Stimulated activated CD4-positive, alpha-beta T cell treated with anti-CD3 and anti-CD28 coated beads, Interleukin-4, amount 100 ng/mL, for 4 hours (primary cell): ENCODE measurements at places on chromosomes 4 and X.

DNA sequence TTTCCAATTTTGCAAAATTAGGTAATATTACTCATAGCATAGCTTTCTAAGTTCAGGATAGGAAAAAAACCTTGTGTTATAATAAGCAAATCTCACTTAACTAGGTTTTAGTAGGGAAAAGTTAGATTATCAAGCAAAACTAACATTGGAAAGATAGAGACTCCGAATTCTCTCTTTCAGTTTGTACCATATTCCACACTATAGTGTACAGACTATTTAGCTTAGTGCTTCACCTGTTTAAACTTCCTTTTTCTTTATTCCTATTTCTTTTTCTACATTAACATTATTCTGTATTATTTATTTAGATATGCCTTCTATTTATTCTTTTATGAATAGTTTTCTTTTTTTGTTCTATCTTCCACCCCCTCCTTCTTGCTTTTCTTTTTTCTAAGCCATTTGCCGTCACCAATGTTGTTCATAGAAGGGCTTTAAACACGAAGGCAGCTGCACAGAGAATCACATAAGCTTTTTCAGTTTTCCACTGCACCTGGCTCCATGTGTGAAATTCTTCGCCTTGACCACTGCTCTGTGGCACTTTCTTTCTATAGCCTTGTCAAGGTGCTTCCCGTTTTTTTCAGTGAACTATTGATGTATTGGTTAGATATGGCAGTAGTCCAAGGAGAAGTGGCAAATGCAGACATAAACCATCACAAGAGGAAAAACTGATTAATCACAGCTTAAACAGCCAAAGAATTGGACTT, 8.5 kb downstream of the PCDH10 start:
- no peak for DNase-seq

GRCh38 chrX:50098749-50099148, 102.1 kb downstream of the AKAP4 start:
- DNase-seq = no peak

GRCh38 chr4:141977433-141977832, 341.1 kb downstream of the IL15 start:
- no peak for DNase-seq

- no peak for DNase-seq
Observed at GRCh38 chrX:130575831-130576389, 174.1 kb downstream of the RBMX2 start.

GRCh38 chrX:51824061-51824460, 69.4 kb upstream of the MAGED1 start:
- no peak for DNase-seq

- DNase-seq = no peak
Observed at GRCh38 chr4:20260821-20261220, 9.1 kb downstream of the SLIT2 start.

DNA sequence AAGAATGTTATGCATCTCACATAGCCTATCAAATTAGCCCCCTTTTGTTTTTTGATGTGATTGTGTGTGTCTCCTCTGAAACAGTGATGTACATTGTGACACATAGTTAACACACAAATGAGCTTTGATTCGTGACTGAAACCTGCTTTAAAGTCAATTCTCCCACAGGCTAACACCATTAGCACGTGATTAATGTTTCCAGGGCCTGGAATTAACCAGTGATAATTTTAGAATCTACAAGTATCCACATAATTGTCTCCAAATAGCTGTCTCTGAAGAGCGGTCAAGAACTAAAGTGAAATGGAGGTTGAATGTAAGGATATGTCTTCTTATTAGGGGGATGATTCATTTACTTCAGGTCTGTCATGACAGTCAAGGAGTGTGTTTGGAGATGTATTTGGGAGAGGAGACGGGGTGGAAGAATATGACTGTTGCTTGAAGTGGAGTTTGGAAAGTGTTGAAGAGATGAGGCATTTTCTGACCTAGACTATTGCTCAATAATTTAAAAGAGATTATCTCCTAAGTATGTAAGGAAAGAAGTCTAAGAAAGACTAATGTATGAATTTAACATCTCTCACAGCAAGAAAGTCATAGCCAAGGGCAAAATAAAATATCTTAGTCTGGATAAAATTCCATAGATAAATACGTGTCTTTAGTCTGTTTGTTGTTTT, 13.7 kb upstream of the RASGEF1B start:
- no peak for DNase-seq

DNA sequence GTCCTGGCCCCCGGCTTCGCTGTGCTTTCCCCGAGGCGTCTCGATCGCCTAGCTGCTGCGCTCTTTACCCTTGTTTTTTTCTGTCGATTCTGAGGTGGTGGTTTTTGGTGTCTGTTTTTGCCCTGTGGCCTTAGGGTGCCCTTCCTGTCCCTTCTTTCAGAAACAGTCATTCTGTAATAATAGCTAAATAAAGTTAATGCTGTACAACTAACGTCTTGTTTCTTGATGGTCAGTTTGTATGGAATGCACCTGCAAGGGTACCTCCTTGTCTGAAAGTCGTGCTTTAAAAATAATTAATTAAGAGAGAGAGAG, 686 bp downstream of the FIP1L1 start:
- no peak for DNase-seq

GRCh38 chr4:165953181-165953580, 80.1 kb downstream of the TLL1 start:
- no peak for DNase-seq

- no peak for DNase-seq
Observed at GRCh38 chrX:12779534-12779933, 11.7 kb upstream of the PRPS2 start.

DNA sequence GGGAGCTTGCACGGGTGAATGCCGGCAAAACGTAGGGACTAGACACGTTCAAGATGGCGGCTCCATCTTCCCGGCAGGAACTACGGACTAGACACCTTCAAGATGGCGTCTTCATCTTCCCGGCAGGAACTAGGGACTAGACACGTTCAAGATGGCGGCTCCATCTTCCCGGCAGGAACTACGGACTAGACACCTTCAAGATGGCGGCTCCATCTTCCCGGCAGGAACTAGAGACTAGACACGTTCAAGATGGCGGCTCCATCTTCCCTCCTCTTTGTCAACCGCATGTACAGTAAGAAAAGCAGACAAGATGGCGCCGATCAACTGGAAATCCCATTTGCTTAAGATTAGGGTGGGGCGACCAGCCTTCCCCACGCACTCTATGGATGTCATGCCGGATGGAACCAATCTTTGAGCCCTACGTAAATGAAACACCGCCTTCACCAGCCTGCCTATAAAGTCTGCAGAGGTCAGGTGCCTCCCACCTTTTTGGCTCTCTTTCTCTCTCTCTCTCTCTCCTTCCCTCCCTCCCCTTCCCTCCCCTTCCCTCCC, 222.4 kb downstream of the CRLF2 start:
- DNase-seq = peak; percentile 1

- no peak for DNase-seq
Observed at GRCh38 chr4:126799416-126799815, 833.3 kb upstream of the INTU start.

DNA sequence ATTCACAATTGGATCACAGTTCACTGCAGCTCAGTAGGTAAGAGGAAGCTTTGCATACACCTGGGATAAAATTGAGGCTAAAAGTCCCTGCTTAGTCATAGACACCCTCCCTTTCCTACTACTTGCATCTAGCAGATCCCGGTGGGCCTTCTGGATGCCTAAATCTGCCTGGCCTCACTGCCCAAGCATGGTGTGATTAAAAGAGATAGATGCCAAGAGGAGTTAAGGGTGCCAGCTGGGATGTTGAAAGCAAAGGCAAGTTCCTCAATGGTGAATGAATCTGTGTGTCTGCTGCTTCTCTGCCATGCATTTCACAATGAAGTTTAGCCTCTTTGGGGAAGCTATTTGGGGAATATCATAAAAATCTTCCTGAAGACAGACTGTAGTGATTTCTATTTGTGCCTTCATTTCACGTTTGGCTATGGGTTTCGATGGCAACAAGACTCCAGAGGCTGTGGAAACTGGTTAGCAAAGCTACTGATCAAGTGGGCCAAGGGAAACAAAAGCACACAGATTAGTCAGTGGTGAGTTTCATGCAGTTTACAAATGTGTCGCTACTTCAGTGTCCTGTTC, 534.0 kb downstream of the ANKRD50 start:
- no peak for DNase-seq

- no peak for DNase-seq
Observed at GRCh38 chr4:155881555-155881954, 15.5 kb upstream of the ASIC5 start.

DNA sequence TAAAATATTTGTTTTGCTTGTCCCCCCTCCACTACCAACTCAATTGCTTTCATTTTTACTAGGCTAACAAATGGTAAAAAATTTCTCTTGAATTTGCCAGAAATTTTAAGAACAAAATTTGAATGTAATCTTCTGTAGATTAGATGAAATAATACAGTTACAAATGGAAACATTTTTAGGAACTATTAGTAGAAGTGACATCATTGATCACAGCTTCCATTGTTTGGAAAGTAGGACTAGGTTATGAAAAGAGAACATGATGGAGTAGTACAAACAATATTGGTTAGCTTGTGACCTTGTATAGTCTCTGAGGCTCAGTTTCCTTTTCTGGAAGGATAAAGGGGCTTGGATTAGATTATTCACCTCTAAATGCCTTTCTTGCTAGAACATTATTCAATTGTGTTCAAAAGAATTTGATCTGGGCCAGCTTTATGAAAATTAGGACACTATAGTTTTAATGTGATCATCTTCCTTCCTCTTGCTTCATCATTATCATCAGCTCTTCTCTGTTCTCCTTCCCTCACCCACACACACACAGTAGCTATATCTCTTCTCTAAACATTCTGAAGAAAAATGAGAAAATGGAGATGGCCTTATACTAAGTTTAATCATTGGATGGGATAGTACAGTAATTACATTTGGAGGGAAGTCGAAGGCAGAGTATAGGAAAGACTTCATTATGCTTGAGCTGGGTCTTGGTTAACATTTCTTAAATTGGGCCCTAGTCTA, 9.9 kb downstream of the MTMR1 start:
- DNase-seq = no peak

GRCh38 chrX:34768290-34768689, 111.2 kb upstream of the TMEM47 start:
- no peak for DNase-seq

DNA sequence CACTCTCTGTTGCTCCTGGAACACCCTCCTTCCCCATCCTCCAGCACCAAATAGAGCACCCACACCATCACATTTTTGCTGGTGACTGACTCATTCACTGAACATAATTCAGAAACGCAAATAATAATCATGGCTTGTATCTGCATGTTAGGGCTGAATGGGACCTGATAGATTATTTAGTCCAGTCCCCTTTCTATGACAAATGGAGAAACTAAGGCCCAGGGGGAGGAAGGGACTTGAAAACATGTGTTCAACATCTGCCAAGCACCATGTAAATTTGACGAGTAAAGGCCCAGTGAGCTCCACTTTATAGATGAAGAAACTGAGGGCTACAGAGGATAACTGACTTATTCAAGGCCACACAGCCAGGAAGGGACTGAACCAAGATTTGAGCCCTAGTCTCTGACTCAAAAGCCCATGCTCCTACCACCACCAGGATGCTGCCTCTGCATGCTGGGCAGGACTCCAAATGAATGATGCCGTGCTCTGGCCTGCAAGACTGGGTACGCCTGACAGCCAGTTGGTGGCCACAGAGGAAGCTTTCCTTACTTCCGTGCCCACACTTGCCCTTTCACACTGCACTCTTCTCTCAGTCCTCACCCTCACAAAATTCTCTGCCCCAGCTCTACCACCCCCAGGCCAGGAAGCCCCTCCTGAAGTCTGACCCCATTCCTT, 133.3 kb upstream of the PJA1 start:
- no peak for DNase-seq

GRCh38 chr4:123421227-123421936, 24.8 kb downstream of the SPRY1 start:
- no peak for DNase-seq

DNA sequence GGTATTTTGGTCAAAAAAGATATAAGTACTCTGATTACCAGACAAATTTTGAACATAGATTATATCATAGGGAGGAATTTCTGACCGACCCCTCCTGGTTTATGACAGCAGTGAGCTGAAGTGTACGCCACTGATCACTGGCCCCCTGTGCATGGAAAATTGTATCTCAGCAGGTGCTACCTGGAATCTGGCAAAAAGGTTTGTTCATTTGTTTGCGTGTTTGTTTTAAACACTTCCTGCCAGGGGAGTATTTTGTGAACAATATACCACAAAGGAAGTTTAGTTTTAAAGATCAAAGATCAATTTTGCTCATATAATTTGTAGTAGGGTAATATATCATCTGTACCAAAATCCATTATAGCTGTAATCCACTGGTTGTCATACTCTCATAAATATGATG, 219.7 kb upstream of the TENM3 start:
- DNase-seq = no peak

- DNase-seq = no peak
Observed at GRCh38 chr4:88418411-88418810, 38.5 kb upstream of the HERC5 start.

GRCh38 chrX:108186811-108187210, 95.2 kb downstream of the ATG4A start:
- no peak for DNase-seq

DNA sequence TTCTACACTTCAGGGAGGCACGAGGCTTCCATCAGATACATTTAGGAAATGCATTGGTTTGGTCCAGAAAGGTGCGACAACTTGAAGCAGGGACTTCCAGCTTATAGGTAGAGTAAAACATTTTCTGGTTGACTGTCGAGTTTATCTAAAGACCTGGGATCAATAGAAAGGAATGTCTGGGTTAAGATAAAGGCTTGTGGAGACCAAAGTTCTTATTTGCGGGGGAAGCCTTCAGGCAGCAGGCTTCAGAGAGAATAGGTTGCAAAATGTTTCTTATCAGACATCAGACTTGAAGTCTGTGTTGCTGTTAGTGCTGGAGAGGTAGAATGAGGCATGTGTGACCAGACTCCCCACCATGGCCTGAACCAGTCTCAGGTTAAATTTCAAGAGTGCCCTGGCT, 190.3 kb downstream of the TRIML1 start:
- no peak for DNase-seq

GRCh38 chr4:74893171-74893570, 39.7 kb upstream of the PARM1 start:
- DNase-seq = no peak

GRCh38 chr4:88630756-88631155, 38.5 kb downstream of the HERC3 start:
- no peak for DNase-seq

DNA sequence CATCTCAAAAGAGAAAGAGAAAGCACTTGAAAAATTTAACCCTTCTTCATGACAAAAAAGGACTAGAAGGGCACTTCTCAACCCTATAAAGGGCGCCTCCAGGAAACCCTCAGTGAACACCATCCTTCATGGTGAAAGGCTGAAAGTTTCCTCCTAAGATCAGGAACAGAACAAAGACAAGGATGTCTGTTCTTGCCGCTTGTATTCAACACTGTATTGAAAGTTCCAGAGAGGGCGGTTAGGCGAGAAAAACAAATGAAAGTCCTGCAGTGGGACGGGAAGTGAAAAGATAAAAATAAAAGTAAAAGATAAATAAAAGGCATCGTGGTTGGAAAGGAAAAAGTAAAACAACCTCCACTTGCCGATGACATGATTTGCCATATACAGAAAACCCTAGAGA, 50.9 kb downstream of the RNF212 start:
- no peak for DNase-seq
